CD4-positive, alpha-beta T cell treated with Interleukin-21 for 1 hour (primary cell): ENCODE measurements at places on chromosomes 12 and 14.

- DNase-seq = no peak
These were observed 272.7 kb upstream of the DIO3 start for GRCh38 chr14:101288436-101289229.

DNA sequence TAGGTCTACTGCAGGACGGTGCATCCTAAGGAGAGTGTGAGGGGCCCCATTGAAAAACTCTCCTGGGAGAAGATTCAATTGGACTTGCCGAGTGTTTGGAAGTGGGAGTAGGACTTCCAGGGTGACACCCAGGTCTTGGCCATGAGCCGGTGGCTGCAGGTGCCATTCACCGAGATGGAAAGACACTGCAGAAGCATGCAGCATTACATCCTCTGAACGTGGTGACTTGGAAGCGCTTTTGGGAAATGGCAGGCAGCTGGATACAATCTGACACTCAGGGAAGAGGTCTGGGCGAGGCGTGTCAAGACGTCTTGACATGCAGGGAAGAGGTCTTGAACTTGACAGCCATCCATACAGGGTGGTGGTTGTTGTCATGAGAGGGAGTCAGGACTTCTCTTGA, 126.9 kb downstream of the PAPOLA start:
- DNase-seq = no peak

DNA sequence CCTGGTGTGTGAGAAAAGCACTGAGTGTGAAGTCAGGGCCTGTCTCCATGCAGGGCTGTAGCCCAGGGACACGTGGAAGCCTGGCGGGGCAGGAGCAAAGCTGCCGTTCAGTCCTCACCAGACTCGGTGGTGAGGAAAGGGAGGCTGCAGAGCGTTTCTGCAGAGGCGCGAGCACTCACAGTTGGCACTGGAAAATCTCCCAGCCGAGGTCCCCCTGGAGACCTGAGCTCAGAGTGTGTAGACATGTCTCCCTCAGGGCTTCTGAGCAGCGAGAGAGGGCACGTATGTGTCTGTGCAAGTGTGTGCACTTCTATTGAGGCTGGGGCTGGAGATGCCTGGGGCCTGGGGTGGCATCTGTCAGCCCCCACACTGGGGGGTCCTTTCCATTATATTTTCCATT, 11.0 kb upstream of the HHIPL1 start:
- no peak for DNase-seq

DNA sequence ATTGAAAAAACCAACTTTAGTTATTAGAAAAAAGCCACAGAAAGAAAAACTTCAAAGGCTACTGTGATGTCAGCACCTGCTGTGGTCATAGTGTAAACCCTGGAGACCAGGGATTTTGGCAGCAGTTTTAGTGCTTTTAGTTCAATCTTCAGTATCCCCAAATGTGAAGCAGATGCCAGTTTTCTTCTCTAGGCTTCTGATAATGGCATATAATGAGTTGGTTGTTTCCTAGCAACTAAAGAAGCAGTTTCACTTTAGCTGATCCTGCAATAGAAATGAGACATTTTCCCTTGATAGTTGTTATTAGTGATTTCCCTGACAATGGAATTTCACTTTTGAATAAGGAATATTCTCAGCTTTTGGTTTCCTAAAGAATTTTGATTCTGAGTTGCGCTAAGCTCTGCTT, 131.2 kb downstream of the NUBPL start:
- DNase-seq = no peak

DNA sequence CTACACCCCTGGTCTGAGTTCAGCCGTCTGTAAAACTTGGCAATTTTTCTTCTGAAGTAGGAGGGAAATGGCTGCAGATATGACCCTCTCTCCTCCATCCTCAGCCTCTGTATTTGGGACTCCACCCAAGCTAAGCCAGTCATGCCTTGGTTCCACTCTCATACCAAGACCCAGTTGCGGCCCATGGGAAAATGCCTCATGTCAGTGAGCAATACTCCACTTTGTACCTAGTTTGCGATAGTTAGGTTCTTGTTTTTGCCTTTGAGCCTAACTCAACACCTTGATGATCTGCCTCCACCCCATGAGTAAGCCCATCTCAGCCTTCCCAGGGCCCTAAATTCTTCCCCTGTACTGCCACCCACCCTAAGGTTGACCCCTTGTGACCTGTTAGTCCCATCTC, 143.4 kb downstream of the HMGA2 start:
- no peak for DNase-seq

- peak; percentile 42 for DNase-seq
These were observed 15.8 kb upstream of the CPNE8 start for GRCh38 chr12:38921025-38921677.

GRCh38 chr12:80707126-80707829, at the start of gene MYF6:
TSS of gene MYF6 (plus strand) at chr12:80707634. CDS start at chr12:80707720, 86 bp downstream.
- no peak for DNase-seq

DNA sequence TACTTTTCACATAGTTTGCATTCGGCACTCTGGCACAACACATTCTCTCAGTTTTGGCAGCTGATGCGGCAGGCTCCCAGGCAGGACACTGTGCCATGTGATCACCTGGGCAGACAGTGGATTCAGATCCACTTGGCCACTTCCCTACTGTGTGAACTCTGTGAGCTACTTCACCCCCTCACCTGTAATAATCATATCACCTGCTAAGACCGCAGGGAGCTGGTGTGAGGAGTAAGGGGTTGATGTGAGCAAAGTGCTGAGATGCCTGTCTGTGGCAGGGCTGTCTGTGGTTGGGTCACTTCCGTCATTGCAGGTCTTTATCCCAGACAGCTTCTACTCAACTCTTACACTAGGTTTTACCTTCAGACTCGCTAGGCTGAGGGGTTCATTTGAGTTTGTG, 50.4 kb upstream of the AMN start:
- DNase-seq = peak; percentile 32

DNA sequence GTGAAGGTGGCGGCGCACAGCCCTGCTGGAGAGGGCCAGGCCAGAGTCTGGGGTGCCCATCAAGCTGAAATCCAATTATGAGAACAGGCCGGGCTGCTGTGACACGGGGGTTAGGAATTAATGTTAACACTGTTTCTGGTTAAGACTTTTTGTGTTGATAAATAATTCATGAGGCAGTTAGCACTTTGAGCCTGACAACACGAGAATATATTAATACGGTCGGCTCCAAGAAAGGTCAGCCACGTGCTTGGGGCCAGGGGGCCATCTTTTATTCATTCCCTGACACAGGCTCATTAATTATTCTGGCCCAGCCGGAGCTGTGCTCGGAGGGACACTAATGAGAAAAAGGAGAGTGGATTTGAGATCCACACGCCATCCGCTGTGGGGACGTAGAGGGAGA, 45.1 kb downstream of the FBRSL1 start:
- no peak for DNase-seq

- DNase-seq = no peak
These were observed 34.3 kb downstream of the DHRS2 start for GRCh38 chr14:23670481-23670880.

GRCh38 chr12:130669205-130669557, 46.9 kb downstream of the RIMBP2 start:
- no peak for DNase-seq

GRCh38 chr14:30005114-30005808, 77.6 kb upstream of the PRKD1 start:
- no peak for DNase-seq

- no peak for DNase-seq
These were observed 78.8 kb upstream of the SLC38A4 start for GRCh38 chr12:46904406-46905238.

GRCh38 chr12:81381951-81382350, 304.1 kb downstream of the ACSS3 start:
- no peak for DNase-seq

DNA sequence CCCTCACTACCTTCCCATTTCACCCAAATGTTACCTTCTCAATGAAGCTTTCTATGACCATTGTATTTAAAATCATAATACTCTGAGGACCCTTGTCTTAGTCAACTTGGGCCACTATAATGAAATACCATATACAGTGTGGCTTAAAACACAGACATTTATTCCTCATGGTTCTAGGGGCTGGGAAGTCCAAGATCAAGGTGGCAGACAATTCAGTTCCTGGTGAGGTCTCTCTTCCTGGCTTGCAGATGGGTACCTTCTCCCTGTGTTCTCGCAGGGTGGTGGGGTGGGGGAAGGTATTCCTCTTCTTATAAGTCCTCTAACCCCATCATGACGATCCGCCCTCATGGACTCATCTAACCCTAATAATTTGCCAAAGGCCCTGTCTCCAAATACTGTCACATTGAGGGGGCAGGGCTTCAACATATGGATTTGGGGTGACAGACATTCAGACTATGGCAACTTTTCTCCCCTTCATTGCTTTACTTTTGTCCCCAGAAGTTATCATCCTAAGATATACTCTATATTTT, 163.7 kb upstream of the PWP1 start:
- no peak for DNase-seq

- DNase-seq = no peak
These were observed 12.5 kb upstream of the MARK3 start for GRCh38 chr14:103372552-103373304.

- no peak for DNase-seq
These were observed 16.7 kb upstream of the FAIM2 start for GRCh38 chr12:49920241-49920914.

- no peak for DNase-seq
These were observed 70.1 kb downstream of the PRKD1 start for GRCh38 chr14:29857551-29857950.

- no peak for DNase-seq
These were observed 285.0 kb upstream of the RGS6 start for GRCh38 chr14:71647086-71647784.

- no peak for DNase-seq
These were observed 56.7 kb downstream of the BEGAIN start for GRCh38 chr14:100530270-100531072.

DNA sequence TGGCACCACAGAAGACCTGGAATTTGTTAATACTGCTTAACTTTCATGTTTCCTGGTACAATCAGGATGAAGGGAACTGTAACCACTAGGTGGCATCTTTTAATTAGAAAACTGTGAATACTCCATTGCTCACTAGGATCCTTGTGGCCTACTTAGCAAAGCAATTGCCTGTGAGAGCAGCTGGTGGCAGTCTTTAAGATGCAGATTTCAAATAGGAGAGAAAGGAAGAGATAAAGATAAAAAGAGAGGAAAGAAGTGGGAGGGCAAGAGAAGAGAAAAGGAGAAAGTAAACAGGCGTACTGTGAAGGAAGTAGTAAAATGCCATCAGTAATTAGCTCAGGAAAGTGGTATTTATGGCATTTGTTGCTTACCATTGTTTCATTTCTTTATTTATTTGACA, 114.5 kb downstream of the RAD51B start:
- peak; percentile 58 for DNase-seq

GRCh38 chr12:80195737-80196136, 96.4 kb downstream of the OTOGL start:
- DNase-seq = no peak

DNA sequence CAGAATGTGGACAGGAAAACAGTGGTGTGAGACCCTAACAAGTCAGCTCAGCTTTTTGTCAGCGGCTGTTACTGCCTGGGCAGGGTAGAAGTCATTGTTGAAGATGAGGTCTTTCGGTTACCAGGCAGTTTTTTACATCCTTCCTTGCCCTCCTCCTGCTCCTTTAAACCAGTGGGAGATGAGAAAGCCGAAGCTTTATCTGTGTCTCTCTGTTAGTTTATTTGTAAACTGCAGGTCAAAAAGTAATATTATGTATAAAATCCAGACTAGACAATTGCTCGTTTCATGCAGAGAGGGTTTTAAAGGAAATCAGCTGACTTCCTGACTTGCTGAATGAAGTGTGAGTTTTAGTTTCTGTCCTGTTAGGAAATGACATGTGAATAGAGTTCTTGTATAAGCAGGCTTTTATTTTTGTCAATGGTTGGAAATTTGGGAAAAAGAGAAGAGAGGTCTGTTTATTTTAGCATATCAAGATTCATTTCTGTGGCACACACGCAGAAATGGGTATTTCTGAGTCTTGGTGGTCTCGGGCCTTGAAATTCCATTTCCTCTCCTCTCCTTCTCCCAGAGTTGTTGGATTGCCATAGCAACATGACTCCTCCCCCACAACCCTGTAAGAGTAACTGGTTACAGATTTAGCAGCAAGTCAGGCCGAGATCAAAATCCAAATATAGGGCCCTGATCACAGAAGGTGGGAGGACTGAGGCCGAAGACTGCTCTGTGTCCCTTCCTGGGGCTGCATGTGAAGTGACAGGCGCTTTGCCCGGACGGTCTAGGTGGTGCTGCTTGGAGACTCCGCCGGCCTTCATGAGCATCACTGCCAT, 60.8 kb downstream of the SAMD4A start:
- peak; percentile 78 for DNase-seq

DNA sequence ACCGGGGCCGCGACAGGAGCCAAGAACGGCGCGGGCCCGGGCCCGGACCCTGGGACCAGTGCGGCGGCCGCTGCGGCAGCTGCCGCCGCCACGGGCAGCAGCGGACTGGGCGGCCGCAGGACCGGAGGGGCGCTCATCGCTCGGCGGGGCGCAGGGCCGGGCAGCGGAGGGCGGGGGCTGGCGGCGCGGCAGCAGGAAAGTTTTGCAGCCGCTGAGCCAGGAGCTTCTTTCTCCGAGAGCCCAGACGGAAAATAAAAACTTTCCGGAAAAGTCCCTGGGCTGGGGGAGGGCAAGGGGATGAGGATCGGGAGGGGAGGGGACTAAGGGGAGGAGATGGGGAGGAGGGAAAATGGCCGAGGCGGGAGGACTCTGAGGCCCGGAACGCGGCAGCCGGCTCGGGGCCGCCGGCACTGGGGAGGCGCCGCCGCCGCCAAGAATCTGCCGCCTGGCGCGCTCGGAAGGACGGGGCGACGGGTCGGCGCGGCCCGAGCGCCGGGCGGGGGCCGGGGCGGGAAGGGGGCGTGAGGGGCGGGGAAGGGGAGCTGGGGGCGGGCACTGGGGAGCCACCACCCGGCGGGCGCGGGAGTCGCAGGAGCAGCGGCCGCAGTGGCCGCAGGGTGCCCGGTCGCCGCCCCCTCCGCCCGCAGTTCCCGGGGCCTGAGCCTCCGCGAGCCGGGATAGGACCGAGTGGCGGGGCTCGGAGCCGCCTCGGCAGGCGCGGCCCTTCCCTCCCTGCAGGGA, at the start of gene PRKD1:
Gene PRKD1 (minus strand): TSS at position 472 of the 741 bp plus-strand sequence.
- DNase-seq = no peak

GRCh38 chr12:39420043-39420442, 22.9 kb downstream of the KIF21A start:
- no peak for DNase-seq

GRCh38 chr12:20248646-20249045, 119.7 kb upstream of the PDE3A start:
- no peak for DNase-seq

DNA sequence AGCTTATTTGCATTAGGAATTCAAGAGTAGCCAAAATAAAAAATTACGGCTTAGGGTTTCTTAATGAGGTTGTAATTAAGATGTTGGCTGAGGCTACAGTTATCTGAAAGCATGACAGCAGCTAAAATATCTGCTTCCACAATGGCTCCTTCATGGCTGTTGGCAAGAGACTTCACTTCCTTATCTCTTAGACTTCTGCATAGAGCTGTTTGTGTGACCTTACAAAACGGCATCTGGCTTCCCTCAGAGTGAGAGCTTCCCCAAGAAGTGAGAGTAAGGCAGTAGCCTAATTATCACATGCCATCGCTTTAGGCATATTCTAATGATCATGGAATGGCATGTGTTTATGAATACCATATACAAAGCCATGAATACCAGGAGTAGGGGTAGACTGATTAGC, 57.6 kb downstream of the CCDC59 start:
- DNase-seq = no peak
